ENCODE measurements at places on chromosomes 3 and 15. TPM values are rescaled to one million over a fixed set of nuclear protein-coding genes. Genes with fewer than 3 reads are reported as not detected.

SLC22A13 gene
- total RNA-seq: 0.22 TPM

TOMM70 gene
- 54.0 TPM for total RNA-seq

GOLGA6L9 gene
- 1.8 TPM for total RNA-seq

MFGE8 gene
- 1,071 TPM for total RNA-seq

SELENOS gene
- total RNA-seq: 51.6 TPM

C3orf80 gene
- 0.94 TPM for total RNA-seq

IL20RB gene
- total RNA-seq: 0.70 TPM

All from cardiac septum (tissue), 1 donor.